ENCODE measurements at places on chromosomes 2 and 18.

GRCh38 chr18:21972281-21972680 is 197.1 kb upstream of the GATA6 start:
- no peak overlapping the region for H3K4me3 ChIP-seq
- no peak overlapping the region for H3K27ac ChIP-seq
- no peaks in the 10 kb centered on the region for H3K4me1 ChIP-seq

DNA sequence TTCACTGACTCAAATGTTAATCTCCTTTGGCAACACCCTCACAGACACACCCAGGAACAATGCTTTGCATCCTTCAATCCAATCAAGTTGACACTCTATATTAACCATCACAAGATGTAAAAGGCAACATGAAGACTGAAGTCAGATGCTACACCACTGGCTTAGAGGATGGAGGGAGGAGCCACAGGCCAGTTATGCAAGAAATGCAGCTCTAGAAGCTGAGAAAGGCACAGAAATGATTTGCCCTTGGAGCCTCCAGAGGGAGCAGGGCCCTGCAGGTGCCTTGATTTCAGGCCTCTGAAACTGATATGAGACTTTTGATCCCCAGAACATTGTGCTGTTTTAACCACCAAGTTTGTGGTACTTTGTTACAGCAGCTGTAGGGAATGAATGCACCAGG is 276.3 kb downstream of the KCNS3 start:
- no peaks in the 10 kb centered on the region for H3K27me3 ChIP-seq
- no peak overlapping the region for H3K4me3 ChIP-seq
- no peaks in the 10 kb centered on the region for H3K4me1 ChIP-seq
- H3K36me3 ChIP-seq, result no peaks in the 10 kb centered on the region
- H3K27ac ChIP-seq, result no peak overlapping the region
- no peak for DNase-seq

DNA sequence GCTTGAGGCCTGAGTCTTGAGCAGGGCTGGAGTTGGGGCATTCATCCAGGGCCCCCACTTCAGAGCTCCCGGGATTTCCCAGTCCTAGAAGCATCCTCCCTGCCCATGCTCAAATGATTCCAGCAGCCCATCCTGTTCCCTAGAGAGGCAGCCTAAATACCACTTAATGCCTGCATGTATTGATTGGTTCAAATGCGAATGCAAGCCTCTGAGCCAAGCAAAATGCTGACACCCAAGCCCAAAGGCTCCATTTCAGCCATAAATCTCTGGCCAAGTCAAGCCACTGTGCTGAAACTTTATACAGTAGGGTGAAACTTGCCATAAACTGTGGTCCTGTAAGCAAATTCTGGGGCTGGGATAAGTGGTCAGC is 279.8 kb downstream of the CLIP4 start:
- no peak overlapping the region for H3K4me3 ChIP-seq
- H3K36me3 ChIP-seq, result no peaks in the 10 kb centered on the region
- no peak overlapping the region for H3K27ac ChIP-seq
- DNase-seq, result no peak

- no peak for DNase-seq
- H3K4me3 ChIP-seq, result peak overlapping the region; percentile 84
- no peaks in the 10 kb centered on the region for H3K27me3 ChIP-seq
- peaks cover 8% of the 10 kb centered on the region for H3K36me3 ChIP-seq
Measured at GRCh38 chr2:39121523-39122063, 742 bp upstream of the SOS1 start.

DNA sequence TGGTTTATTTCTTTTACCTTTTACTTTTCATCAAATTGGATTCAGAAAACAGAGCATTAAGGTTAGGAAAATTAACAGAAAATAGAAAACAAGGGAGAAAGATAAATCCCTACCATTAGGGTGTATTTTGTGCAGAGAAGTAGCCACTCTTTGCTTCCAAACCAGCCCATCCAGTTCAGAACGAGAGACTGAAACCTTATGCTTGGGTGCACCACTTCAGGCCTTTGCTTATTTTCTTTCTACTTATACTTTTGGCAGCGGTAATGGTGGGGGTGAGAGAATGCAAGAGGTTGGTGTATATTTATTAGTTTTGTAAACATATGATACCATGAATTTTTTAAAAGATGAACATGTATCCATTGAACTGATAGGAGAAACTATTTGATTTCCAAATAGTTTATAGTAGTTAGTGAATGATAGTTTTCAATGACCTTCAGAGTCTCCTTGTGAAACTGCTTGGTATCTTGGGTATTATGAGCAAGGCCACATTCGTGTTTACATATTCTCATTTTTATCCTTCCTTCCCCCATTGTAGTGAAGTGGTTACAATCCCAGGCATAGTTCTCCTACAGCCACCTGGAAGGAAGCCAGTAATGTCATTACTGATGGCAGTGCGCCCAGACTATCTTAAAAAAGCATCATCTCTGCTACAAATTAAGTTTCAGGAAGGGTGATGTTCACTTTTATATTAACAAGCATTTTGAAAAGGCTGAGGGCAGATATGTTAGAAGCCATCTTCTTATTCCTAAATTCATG is 60.8 kb downstream of the MFSD6 start:
- H3K27ac ChIP-seq, result peak overlapping the region; percentile 69
- H3K4me3 ChIP-seq, result no peak overlapping the region
- peak; percentile 95 for DNase-seq
- peaks cover 60% of the 10 kb centered on the region for H3K4me1 ChIP-seq
- H3K27me3 ChIP-seq, result no peaks in the 10 kb centered on the region

DNA sequence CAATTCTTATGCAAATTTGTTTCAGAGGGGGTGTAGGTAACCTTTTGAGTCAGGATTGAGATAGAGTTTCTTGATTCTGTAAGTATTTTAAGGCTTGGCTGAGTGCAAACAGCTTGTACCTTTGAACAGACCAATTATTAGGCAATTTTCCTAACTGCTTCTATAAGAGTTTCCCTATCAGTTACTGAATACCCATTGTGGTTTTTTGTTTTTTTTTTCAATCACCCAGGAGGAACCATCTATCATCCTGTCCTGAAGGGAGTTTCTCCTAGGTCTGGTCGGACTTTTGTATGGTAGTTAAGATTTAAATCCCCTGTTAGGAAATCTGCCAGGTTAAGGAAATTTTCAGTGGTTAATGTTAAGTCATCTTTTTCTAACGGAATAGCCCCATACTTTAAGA is 319.4 kb upstream of the SLC39A10 start:
- H3K4me3 ChIP-seq, result no peak overlapping the region
- H3K4me1 ChIP-seq, result no peaks in the 10 kb centered on the region
- no peaks in the 10 kb centered on the region for H3K36me3 ChIP-seq

- H3K27me3 ChIP-seq, result 0 out of 2 replicates have a peak, but pooled peaks cover 5% of the 10 kb centered on the region
- no peaks in the 10 kb centered on the region for H3K4me1 ChIP-seq
- H3K36me3 ChIP-seq, result no peaks in the 10 kb centered on the region
- DNase-seq, result no peak
- H3K27ac ChIP-seq, result no peak overlapping the region
Measured at GRCh38 chr18:59238385-59238784, 18.4 kb downstream of the GRP start.

DNA sequence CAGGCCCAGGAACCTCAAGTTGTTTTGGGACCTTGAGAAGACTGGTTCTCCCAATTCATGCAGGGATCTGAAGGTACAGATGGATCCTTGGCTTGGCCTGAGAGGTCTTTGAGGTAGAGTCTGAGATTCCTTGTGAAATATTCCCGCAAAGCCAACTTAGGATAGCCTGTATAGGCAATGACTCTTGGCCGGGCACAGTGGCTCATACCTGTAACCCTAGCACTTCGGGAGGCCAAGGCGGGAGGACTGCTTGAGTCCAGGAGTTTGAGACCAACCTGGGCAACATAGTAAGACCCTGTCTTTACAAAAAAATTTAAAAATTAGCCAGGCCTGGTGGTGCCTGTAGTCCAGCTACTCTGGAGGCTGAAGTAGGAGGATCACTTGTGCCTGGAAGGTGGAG is 40.4 kb downstream of the ANKMY1 start:
- H3K4me1 ChIP-seq, result peaks cover 5% of the 10 kb centered on the region
- DNase-seq, result no peak
- no peaks in the 10 kb centered on the region for H3K36me3 ChIP-seq
- H3K27me3 ChIP-seq, result peaks cover 14% of the 10 kb centered on the region
- H3K27ac ChIP-seq, result no peak overlapping the region

DNA sequence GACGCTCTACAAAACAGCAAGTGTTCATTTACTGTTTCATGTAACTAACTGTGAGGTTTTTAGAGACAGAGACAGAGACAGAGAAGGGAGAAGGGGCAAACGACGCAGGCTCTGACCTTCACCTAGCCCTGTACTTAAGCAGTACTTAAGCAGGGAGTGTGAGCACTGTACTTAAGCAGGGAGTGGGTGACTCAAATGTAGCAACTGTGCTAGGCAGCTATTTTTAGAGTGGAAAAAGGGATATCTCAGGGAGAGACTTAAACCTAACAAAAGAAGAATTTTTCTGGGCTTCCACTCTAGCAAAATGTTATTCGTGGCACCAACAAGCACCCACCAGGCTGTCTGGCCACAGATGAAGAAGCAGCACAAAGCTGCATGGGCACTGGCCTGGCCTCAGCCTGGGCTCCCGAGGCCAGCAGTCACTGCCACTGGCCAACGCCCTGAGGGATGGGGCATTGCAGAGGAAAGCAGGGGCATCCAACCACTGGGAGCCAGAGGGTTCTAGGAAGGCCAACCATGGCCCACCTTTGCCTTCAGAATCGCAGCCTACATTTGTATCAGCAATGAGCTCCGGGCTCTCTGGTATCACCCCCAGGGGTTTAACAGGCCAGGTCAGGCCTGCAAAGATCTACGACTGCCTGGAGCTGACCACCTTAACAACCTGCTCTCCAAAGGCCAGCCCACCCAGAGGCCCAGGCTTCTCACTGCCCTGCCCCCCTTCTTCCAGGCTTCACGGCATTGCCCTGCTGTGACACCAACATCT is 154.3 kb downstream of the TTC32 start:
- no peak overlapping the region for H3K4me3 ChIP-seq
- H3K4me1 ChIP-seq, result no peaks in the 10 kb centered on the region
- no peaks in the 10 kb centered on the region for H3K36me3 ChIP-seq
- no peaks in the 10 kb centered on the region for H3K27me3 ChIP-seq

DNA sequence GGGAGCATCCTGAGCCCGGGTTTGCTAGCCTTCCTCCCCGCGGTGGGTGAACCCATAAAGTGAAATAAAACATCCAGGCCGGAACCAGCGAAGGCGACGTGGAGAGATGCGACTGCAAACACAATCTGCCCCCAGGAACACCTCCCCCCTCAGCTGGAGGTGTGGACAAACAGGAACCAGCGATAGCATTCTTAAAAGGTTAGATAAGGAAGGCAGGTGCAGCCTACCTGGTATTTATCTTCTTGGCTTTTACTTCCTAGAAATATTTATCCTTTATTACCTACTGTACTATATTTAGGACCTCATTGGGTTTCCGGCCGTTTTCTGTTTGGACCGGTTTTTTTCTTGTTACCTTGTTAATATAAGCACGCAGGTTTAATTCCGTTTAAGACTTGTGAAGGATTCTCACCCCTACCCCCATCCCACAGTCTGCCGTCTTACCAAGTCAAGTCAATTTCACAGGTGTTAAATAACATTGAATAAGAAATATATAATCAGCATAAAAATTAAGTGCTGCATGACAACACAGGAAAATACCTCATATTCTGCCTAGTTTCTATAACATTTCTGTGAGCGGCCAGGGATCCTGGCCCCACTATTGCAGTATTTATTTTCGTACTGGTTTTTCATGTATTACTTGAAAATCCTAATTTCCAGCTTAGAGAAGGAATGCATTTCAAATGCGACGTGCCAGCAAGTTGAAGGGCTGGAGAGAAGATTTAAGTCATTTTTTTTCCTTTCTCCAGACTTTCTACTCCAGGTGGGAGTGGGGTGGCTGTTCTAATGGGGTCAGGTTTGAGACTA is 224.0 kb upstream of the ID2 start:
- no peak overlapping the region for H3K27ac ChIP-seq
- H3K36me3 ChIP-seq, result no peaks in the 10 kb centered on the region
- H3K4me3 ChIP-seq, result no peak overlapping the region
- no peaks in the 10 kb centered on the region for H3K4me1 ChIP-seq

- no peaks in the 10 kb centered on the region for H3K27me3 ChIP-seq
- H3K36me3 ChIP-seq, result no peaks in the 10 kb centered on the region
- peak; percentile 15 for DNase-seq
- H3K4me1 ChIP-seq, result peaks cover 29% of the 10 kb centered on the region
Measured at GRCh38 chr2:19799881-19800780, 101.7 kb downstream of the TTC32 start.

- H3K4me3 ChIP-seq, result no peak overlapping the region
- no peak overlapping the region for H3K27ac ChIP-seq
- no peak for DNase-seq
- H3K36me3 ChIP-seq, result no peaks in the 10 kb centered on the region
- H3K27me3 ChIP-seq, result no peaks in the 10 kb centered on the region
Measured at GRCh38 chr2:12051831-12052230, 305.4 kb downstream of the LPIN1 start.

DNA sequence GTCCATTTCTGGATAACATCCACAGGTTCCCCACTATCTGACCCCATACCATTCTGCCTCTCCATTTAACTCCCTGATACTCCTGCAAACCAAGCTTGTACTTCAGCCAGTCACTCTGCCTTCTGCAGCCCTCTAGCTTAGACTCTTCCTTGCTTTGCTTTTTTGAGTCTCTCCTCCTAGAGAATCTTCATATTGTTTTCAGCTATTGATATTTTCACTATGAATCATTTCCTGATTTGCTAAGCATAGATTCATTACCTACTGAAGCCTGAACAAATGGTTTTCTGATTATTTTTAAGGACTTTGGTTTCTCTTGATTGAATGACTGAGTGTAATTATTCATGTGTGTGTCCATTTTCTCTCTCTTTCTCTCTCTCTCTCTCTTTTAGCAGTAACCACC is 2102.3 kb upstream of the CELF4 start:
- no peaks in the 10 kb centered on the region for H3K36me3 ChIP-seq
- no peaks in the 10 kb centered on the region for H3K4me1 ChIP-seq
- H3K4me3 ChIP-seq, result no peak overlapping the region
- DNase-seq, result no peak

- H3K27me3 ChIP-seq, result no peaks in the 10 kb centered on the region
- no peaks in the 10 kb centered on the region for H3K36me3 ChIP-seq
- DNase-seq, result no peak
- no peak overlapping the region for H3K4me3 ChIP-seq
- H3K4me1 ChIP-seq, result peaks cover 5% of the 10 kb centered on the region
Measured at GRCh38 chr2:9648821-9649220, 18.0 kb upstream of the YWHAQ start.

DNA sequence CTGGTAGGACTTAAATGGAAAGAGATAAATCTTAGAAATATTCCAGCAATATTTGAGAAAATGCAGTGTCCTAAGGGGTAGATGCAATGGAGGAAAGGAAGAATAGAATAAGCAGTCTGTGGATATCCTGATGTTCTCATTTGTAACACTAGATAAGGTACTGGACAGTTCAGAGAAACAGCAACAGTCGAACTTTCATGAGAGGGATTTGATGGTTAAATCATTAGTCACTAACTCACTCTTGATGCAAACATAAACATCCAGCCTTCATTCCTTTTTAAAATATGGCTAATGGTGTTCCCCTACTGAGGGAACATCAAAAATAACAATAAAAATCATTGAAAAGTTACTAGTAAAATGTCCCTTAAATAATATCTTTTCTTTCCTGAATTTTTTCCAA is 211.4 kb upstream of the SLC39A10 start:
- no peak overlapping the region for H3K27ac ChIP-seq
- no peaks in the 10 kb centered on the region for H3K36me3 ChIP-seq
- H3K4me3 ChIP-seq, result no peak overlapping the region
- H3K27me3 ChIP-seq, result no peaks in the 10 kb centered on the region
